ENCODE measurements at places on chromosomes 1 and 21. TPM values are rescaled to one million over a fixed set of nuclear protein-coding genes. Genes with fewer than 3 reads are reported as not detected.

DNA sequence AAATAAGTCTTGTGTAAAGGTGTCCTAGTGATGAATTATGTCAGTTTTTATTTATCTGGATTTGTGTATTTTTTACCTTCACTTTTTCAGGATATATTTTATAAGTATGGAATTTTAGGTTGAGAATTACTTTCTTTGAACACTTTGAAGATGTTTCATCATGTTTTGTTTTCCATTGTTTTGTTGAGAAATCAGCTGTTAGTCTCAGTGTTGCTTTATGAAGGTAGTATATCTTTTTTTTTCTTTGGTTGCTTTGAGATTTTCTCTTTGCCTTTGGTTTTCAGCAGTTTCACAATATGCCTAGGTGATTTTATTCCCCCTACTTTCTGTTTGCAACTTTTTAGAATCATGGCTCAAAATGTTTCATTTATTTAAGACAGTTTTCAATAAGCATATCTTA lies 48.8 kb upstream of the PRKACB start:
- no peaks in the 10 kb centered on the region for H3K36me3 ChIP-seq
- no peaks in the 10 kb centered on the region for H3K27me3 ChIP-seq
- DNase-seq = no peak
- H3K4me3 ChIP-seq = no peak overlapping the region
- H3K27ac ChIP-seq = no peak overlapping the region

GRCh38 chr1:3905953-3906671 lies 6.0 kb upstream of the C1orf174 start:
- no peak overlapping the region for H3K27ac ChIP-seq
- DNase-seq = no peak
- H3K4me3 ChIP-seq = no peak overlapping the region

RGL1 gene
- 1.7 TPM for total RNA-seq

PPP1R8 gene
- total RNA-seq = 80.3 TPM

All from activated CD4-positive, alpha-beta T cell treated with anti-CD3 and anti-CD28 coated beads, Interleukin-2, amount 10 ng/mL, durations not matched to agents 24 days and 14 days (primary cell).